ENCODE measurements at places on chromosomes 7 and 10.
A peak's percentile ranks its signal among the peaks of the same experiment; 100 is the strongest.

GRCh38 chr10:98321186-98321780 is 53.3 kb upstream of the LOXL4 start:
- DNase-seq = no peak

GRCh38 chr7:155752756-155753445 is 59.4 kb downstream of the SHH start:
- no peak for DNase-seq

DNA sequence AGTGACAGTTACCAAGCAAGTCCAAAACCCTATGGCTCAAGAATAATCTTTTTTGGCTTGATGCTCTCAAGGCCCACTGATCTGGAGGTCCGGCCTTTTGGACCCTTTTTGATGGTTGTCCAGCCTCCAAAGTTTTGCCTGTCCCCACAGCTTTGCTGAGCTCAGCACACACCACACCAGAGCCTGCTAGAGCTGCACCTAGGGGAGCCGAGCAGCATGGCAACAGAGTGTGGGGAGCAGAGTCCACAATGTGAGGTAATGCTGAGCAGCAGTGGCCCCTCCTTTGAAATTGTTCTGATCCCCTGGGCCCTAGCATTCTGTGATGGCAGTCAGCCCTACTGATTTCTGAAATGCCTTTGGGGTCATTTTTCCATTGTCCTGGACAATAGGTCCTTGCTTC is 9.3 kb downstream of the GIMAP7 start:
- no peak for DNase-seq

DNA sequence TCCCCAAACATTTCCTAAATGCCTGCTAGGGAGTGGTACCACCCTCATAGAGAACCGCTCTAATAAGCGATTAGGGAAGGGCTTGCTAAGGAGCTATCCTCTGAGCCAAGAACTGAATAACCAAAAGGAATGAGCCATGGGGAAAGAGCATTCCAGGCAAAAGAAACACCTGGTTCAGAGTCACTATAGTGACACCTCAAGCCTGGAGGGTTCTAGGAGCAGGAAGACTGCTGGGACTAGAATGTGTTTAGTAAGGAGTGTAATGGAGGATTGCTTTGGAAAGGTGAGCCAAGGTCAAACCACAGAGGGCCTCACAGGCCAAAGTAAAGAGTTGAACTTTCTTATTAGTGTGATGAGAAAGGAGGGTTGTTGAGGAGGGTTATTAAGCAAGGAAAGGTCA is 38.7 kb upstream of the NRBF2 start:
- no peak for DNase-seq

DNA sequence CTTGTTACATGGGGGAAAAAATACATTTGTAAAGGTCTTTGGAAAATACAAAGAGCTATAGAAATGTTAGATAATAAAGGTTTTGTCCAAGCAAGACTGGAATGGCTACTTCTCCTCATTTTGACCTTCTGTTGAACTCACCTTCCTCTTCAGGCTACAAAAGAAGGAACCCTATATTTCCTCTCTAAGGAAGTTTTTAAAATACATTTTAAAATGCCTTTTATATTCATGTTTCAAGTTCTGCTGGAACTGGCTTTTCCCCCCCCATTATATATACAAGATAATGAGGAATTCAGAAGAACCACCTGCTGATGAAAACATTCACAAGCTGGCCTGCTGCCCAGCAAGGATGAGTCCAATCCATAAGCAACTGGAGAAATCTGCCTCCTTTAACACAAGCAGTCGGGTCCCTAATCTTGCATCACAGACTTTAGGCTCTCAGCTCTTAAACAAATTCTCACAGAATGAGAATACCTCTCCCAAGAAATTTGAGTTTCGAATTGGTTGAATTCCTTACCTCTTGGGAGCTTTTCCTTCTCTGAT is 44.6 kb downstream of the MTERF1 start:
- no peak for DNase-seq

- no peak for DNase-seq
Measured at GRCh38 chr10:133159950-133160825, at the start of gene KNDC1. Gene KNDC1, plus strand, starts transcription at chr10:133160219. Its CDS starts 249 bp downstream, at chr10:133160468.

DNA sequence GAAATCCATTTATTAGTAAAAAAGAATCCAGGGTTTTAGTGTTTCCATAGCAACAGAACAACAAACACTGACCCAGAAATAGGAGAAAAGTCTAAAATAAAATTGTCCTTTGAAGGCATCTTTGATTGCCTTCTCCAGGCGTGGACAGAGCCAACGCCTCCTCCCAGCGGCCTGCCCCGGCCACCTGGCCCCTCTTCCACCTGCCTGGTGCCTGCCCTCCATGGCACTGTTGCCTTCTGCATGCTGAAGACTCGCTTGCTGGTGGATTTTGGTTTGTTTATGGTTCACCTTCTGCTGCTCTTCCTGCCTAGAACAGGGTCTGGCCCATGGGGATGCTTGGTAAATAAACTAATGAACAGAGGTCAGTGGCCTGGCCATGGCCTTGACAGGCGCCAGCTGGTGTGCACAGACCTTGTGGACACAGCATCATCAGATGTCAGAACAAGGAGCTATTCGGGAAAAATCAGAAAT is 107.4 kb downstream of the DYNC2I1 start:
- DNase-seq = no peak

- DNase-seq = no peak
Measured at GRCh38 chr7:29102558-29103151, 43.7 kb downstream of the CPVL start.

- DNase-seq = no peak
Measured at GRCh38 chr10:3622427-3622826, 162.6 kb downstream of the KLF6 start.

- DNase-seq = no peak
Measured at GRCh38 chr7:32501522-32501921, 6.2 kb downstream of the AVL9 start.

GRCh38 chr7:149493366-149493765 is 4.2 kb downstream of the ZNF746 start:
- DNase-seq = no peak

- DNase-seq = no peak
Measured at GRCh38 chr7:11232462-11232861, 258.8 kb downstream of the PHF14 start.

- DNase-seq = no peak
Measured at GRCh38 chr7:156781972-156782371, 111.0 kb downstream of the LMBR1 start.

- DNase-seq = no peak
Measured at GRCh38 chr7:142868188-142868985, 13.5 kb downstream of the EPHB6 start.

- no peak for DNase-seq
Measured at GRCh38 chr7:45985902-45986301, 64.8 kb upstream of the IGFBP3 start.

DNA sequence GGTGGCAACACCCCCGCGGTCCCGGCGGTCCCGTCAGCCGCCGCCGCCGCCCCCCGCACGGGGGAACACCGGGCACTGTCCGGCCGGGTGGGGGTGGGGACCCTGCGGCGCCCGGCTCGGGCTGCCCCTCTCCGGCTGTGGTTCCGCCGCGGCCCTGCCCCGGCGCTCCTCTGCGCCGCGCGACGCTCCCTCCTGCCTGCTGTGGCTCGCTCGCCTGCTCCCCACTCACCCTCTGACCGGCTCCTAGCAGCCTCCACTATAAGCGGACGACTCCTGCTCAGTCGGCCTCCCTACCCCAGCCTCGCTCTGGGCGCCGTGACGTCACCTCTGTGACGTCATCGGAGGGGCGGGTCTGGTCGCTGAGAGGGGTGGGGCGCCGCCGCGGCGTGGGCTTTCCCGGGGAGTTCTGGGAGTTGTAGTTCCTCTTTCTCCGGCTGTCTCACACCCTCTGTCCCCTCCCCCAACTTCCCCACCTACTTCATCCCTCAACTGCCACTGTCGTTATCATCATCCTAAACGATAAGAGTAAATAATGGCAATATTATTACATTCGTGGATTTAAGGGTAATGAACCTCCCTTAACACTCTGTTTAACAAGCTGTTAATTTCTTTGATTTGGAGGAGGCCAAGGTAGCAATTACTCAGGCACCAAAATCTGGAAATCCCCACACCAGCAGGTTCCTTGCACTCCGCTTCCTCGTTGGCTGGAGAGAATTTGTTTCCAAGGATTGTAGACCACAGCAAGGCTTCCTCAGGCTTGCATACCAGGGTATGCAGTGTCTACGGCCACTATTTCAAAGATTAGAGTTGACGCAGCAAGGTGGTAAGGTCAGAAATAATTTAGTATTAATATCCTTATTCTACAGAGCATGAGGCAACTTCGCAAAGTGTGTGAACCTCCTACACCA is at the start of gene UBE2H:
UBE2H (minus strand) TSS at position 308 of the 908 bp plus-strand sequence. CDS start 405 bp downstream, outside the sequence.
- peak; percentile 87 for DNase-seq

- DNase-seq = no peak
Measured at GRCh38 chr7:85730012-85730411, 543.2 kb upstream of the SEMA3D start.

- DNase-seq = no peak
Measured at GRCh38 chr7:116328161-116328560, 117.8 kb downstream of the TES start.

DNA sequence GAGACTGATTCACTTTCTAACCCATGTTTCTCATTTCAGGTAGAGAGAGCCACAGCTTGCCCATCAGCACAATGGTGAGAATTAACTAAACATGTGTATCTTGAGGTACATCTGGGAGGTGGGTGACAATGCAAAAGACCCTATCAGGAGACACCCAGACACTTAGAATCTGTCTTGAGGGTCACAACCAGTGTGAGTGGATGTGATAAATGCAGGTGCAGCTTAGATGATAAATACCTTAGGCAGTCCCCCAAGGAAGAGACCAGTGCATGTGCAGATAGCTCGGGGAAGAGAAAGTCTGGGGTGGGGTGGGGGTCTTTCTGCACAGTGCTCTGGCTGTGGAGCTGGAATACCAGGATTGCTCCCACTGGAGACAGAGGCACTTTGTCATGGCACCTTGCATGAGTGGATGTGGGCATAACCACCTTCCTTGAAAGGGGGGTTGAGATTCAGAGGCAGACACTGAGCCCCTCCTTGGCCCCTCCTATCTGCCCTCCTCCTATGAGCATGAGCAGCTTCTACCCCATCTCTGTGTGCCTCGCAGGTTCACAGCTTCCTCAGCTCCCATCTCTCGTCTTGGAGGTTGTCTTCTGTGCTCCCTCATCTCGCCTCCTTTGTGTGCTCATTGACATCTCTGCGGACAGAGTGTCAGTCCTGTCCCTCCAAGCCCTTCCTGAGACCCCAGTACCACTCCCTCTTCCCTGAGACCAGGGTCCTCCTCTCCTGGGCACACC is 349.8 kb downstream of the TCERG1L start:
- DNase-seq = no peak

- DNase-seq = no peak
Measured at GRCh38 chr10:30058570-30059132, 735 bp downstream of the JCAD start.

- DNase-seq = no peak
Measured at GRCh38 chr10:79353726-79354125, 6.5 kb downstream of the PPIF start.

GRCh38 chr10:98910546-98910945 is 325.1 kb downstream of the HPSE2 start:
- DNase-seq = no peak

DNA sequence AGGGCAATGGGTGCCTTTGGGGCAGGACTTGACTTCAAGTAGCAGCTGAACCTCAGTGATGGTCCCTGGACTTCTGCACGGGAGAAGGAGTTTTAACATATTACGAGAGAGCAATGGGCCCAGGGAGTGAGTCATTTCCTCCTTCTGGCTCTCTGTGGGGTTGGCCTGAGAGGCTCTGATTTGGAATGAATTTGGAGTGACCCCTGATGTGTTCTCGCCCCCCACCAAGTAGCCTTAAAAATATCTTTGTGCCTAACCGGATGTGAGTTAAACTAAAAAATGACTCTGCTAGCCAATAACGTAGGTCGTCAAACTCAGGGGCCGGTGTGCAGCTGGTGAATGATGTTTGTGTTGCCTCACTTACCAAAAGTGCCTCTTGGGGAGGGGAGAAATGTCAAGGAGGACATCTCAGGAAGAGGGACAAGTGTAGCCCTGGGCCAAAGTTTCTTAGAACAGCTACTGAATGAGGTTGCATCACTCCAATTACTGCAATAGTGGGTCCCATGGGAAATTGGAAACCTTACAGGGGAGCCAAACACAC is 656.6 kb downstream of the INHBA start:
- no peak for DNase-seq

DNA sequence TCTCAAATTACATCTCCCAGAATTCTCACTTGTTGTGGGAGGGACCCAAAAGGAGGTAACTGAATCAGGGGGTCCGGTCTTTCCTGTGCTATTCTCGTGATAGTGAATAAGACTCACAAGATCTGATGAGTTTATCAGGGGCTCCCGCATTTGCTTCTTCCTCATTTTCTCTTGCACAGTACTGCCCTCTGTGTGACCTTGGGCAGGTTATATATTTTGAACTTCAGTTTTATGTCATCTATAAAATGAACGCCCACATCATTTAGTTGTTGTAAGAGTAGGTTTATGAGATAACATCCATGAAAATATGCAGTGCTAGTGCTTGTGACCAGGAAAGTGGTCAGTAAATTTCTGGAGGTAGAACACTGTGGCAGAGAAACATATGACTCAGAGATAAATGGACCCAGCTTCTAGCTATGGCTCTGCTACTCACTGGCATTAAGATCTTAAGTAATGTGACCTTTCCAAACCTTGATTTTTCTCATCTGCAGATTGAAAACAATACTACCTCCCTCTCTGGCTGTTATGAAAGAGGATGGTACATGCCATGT is 44.3 kb downstream of the SCRN1 start:
- DNase-seq = no peak

GRCh38 chr10:20007426-20007825 is 191.2 kb downstream of the PLXDC2 start:
- DNase-seq = no peak

DNA sequence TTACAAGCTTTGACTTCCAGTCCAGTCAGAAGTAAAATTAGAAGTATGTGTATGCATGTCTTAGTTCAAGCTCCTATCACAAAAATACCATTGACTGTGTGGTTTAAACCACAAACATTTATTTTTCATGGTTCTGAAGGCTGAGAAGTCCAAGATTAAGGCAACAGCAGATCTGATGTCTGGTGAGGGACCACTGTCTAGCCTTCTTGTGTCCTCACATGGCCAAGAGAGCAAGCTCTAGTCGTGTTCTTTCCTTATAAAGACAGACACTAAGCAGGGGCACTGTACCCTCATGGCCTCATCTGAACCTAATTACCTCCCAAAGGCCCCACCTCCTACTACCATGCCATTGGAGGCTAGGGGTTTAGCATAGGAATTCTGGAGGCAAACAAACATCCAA is 41.3 kb upstream of the ARL4A start:
- DNase-seq = no peak

- DNase-seq = no peak
Measured at GRCh38 chr7:44561962-44562621, 11.6 kb downstream of the DDX56 start.

- DNase-seq = no peak
Measured at GRCh38 chr7:101608772-101609713, 20.1 kb downstream of the MYL10 start.

- no peak for DNase-seq
Measured at GRCh38 chr7:42106562-42106961, 130.4 kb downstream of the GLI3 start.

Measured in stimulated activated CD4-positive, alpha-beta T cell treated with anti-CD3 and anti-CD28 coated beads, Interleukin-1b, Interleukin-23, amount 100 ng/mL, for 24 hours (primary cell).